Urothelium cell line (cell line): ENCODE measurements at places on chromosomes 3 and 15.

- DNase-seq, result peak; percentile 4
These were observed 647 bp downstream of the HMG20A start for GRCh38 chr15:77421370-77421700.

DNA sequence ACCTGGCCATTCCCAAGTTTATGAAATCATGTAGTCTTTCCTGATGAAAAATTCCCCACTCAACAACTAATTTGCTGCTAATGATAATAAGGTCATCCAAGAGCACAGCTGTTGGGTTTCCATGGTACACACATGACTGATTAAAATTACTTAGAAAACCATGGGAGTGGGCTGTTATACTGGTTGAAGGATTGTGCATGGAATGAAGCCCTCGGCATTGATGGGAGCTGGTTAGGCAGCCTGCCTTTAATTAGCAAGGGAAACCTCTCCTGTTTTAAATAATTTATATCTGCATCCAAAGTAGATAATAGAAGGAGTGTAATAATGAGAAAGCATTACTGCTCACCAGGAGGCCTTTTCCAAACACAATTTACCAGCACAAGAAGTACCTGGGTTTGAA lies 235.1 kb upstream of the CFAP20DC start:
- DNase-seq, result no peak

DNA sequence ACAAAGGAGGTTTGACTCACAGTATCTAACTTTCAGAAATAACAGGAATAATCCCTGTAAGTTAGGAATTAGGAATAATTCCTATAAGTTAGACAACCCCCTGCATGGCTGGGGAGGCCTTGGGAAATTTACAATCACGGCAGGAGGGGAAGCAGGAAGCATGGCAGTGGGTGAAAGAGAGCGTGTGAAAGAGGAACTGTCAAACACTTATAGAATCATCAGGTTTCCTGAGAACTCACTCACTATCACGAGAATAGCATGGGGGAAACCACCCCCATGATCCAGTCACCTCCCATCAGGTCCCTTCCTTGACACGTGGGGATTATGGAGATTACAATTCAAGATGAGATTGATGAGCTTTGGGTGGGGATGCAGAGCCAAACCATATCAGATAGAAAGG lies 385.5 kb downstream of the IL20RB start:
- no peak for DNase-seq

DNA sequence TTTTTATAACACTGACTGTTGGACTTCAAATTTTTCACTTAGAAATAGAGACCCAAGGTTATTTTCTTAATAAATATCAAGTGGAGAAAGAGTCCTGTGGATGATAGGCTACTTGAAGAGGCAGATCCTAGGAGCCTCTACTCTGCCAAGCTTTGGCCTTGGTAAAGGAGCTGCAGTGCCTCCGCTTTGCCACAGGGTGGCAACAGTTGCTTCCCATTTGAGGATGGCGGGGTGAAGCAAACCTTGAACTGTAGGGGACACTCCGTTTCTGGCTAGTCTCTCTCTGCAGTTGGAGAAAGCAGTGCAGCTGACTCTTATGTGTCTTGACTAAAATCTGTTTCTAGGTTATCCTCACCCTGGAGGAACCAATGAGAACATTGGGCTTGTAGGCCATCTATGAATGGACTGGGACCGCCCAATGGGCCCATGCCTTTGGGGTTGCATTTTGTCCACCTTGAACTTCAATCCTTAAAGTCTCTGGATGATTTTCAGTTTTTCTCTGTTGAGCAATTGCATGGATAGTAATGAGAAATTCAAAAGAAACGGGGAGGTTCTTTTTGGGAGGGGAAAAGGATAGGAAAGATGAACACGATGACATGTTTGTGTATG lies 9.8 kb downstream of the SCG5 start:
- peak; percentile 72 for DNase-seq

DNA sequence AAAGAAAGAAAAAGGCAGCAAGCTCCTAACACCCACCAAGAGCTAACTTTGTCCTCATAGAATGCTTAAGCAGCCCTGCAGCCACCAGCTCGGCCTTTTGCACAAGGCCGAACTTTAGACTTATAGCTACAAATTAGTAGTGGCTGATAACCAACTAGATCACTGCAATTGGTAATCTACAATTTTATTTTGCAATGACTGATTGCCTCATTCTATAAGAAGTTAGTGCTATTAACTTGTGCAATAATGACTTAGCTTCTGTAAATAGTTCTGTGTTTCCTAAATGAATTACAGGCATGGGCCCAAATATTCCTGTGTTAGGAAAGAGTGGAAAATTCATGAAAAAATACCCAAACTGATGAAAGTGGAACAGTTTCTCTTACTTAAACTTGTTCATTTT lies 284.8 kb upstream of the CFAP20DC start:
- no peak for DNase-seq

- DNase-seq, result no peak
These were observed 61.2 kb downstream of the SYNM start for GRCh38 chr15:99165956-99166689.

DNA sequence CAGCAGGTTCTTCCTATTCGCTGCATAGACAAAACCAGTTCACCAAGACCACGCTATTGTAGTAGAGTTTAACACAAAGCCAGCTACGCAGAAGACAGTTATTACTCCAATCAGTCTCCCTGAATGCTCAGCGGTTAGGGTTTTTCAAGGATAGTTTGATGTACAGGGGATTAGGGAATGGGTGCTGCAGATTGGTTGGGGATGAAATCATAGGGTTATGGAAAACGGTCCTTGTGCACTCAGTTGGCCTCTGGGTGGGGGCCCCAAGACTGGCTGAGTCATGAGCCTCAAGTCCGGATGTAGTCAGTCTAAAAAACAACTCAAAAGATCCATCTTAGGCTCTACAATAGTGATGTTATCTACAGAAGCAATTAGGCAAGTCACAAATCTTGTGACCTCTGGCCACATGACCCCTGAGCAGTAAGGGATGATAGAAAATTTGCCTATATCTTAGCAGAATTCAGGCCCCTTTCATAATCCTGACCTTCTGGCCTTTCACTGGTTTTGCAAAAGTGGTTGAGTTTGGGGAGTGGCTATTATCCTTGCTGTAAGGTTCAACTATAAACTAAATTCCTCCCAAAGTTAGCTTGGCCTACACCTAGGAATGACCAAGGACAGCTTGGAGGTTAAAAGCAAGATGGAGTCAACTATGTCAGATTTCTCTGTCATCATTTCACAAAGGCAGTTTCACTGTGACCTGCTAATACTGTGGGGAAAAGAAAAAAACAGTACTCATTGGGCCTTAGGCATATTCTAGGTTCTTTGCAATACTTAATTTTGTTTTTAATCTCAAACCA lies 57.7 kb downstream of the LIPC start:
- DNase-seq, result no peak

DNA sequence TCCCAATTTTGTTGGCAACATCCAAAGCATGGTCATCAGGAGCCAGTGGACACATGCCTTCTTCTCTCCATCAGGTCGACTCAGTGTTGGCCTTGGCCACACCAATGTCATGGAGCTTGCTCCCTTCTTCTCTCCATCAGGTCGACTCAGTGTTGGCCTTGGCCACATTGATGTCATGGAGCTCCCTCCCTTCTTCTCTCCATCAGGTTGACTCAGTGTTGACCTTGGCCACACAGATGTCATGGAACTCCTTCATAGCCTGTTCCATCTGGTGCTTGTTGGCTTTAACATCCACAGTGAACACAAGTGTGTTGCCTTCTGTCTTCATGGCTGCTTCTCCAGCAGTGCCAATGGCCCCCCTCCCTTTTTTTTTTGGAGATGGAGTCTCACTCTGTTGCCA lies 70.2 kb downstream of the TMEM44 start:
- DNase-seq, result no peak

DNA sequence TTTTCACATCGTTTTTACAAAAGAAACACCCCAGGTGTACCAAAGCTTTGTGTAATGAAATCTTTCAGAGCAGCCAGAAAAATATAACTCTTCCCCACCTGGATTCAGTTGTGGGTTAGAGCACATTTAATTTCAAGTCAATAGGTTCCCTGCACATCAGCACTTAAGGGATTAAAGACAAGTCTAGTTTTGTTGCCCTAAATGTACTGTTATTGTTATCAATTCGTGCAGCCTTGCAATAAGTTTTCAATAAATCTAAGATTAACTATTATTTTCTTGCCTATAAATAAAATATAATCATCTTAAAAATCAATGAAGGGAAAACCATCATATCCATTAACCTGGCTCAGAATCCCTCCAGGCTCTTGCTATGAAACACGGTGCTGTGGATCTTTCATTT lies 172.5 kb upstream of the CDIN1 start:
- no peak for DNase-seq

DNA sequence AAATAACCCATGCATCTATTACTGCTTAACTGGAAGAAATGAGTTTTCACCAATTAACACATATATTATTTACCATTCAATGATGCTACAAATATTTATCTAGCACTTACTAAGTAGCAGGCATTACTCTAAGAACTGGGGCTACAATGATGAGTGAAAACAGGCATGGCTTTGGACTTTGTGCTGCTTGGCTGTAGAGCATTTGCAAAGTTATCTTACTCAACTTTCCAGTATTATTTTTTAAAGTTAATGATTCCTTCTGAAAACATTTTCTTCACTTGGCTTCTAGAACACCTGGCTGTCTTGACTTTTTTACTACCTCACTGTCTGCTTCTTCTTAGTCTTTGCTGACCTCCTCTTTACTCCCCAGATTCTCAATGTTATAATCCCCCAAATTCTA lies 1.8 kb downstream of the C3orf33 start:
- no peak for DNase-seq

GRCh38 chr15:59817053-59817452 lies 127.9 kb upstream of the BNIP2 start:
- DNase-seq, result no peak

DNA sequence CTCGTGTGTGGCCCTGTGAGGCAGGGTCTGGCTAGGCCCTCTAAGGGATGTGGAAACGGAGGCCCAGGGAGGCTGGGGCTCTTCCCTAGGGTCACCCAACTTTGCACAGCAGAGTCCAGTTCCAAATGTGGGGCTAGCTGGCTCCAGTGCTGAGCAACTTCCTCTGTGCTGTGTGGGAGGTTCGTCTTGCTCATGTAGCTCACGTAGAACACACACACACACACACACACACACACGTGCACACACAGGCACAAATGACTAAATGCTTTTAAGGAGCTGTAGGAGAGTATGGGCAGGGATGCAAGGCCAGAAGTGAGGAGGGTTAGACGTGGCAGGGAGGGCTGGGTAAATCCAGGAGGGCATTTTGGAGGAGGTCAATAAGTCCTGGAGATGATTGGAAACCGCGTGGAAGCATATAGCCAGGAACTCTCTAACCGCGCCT lies 213.8 kb downstream of the RPLP1 start:
- no peak for DNase-seq

- no peak for DNase-seq
These were observed 60.5 kb upstream of the ACTC1 start for GRCh38 chr15:34855893-34856292.

DNA sequence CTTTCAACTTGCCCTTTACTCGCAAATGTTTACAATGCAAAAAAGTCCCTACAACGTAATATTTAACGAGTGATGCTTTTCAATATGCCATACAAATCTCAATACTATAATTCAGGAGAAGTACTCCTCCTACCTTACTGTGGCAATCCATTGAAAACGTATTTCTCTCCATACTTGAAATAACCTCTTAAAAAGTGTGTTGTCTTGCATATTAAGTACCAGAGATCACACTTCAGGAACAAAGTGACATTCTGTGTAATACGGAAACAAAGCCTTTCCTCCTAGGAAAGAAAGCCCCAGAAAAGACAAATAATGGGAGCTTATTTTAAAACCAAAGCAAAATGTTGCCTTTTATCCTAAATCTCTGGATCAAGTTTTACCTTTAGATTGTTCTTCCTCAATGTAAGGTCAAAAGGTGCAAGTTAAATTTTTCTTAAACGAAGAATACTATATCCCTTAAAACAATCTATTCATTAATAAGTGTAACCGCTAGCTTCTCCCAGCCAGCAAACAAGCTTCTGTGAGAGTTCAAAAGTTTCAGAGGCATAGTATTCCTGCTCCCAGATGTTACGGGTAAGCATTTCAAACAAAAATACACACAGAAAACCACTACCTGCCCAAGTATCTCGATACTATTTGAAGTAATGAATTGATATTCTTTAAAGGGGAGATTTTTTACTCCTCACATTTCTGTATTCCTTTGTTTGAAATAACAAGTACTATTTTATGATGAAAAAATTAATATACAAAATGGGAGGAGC lies 1.7 kb downstream of the TJP1 start:
- DNase-seq, result no peak

DNA sequence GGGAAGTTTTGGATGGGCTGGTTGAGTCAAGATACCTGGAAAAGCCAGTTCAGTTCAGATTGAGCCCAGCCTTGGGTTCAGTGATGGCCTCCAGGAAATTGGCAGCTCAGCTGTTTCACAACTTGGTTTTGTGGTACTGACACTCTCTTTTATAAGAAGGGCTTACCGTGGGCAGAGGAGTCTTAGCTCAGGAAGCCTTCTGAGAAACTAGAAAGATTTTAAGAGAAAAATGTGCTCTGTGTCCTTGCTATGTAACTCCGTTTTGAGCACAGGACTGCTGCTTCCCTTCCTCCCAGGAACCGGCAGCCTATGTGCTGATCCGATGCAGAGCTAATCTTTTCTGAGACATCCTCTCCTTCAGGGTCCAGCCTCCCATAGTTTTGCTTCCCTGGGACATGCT lies 46.6 kb upstream of the RASGRP1 start:
- no peak for DNase-seq

DNA sequence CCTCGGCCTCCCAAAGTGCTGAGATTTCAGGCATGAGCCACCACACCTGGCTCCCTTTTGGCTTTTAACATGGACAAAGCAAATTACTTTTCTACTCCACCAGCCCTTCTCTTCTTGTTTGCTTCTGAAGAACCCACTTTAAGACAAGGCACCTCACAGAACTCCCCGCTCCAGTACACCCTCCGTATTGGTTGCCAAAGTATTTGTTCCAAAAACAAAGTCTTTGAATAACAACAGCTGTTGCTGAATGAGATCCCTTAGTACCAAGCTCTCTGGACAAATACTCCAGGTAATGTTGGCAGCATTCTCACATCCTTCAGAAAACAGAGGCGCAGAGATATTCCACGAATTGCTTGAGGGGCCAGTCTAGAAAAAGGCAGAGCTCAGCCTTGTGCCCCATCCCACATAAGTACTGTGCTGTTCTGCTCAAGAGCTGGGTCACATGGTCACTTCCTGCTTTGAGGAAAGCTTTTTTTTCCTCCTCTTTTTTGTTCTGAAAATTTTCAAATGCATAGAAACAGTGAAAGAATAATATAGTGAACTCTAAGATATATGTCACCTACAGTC lies 7.3 kb upstream of the CHCHD6 start:
- DNase-seq, result no peak
